ENCODE measurements at places on chromosomes 11 and 22. TPM values are rescaled to one million over a fixed set of nuclear protein-coding genes. Genes with fewer than 3 reads are reported as not detected.

Gene ME3
- 17.3 TPM for total RNA-seq

Gene SERPING1
- 5.4 TPM for total RNA-seq

Gene SYT8
- total RNA-seq: 0.13 TPM

DNA sequence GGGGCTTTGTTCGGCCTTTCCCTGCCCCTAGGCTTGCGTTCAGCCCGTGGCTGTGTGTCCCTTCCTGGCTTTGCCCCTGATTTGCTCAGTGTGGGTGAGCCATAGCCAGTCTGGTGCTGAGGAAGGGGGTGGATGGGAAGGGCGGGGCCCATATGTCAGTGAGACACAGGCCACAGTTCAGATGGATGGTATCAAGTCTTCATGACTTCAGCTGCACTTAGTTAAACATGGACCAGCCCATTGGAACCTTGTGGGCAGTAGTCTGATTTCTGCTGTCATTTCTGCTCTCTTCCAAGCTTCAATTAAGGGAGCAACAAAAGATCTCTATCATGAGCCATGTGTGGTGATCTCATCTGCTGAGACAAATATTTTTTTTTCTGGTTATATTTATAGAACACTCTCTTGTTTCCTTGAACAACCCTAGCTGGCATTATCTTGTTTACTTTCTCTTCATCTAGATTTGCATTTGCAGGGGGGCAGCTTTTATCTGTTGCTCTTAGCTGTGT, 21.6 kb upstream of the PEX26 start:
- peak; percentile 52 for DNase-seq

GRCh38 chr11:128546916-128547315, 40.4 kb downstream of the ETS1 start:
- DNase-seq: no peak

DNA sequence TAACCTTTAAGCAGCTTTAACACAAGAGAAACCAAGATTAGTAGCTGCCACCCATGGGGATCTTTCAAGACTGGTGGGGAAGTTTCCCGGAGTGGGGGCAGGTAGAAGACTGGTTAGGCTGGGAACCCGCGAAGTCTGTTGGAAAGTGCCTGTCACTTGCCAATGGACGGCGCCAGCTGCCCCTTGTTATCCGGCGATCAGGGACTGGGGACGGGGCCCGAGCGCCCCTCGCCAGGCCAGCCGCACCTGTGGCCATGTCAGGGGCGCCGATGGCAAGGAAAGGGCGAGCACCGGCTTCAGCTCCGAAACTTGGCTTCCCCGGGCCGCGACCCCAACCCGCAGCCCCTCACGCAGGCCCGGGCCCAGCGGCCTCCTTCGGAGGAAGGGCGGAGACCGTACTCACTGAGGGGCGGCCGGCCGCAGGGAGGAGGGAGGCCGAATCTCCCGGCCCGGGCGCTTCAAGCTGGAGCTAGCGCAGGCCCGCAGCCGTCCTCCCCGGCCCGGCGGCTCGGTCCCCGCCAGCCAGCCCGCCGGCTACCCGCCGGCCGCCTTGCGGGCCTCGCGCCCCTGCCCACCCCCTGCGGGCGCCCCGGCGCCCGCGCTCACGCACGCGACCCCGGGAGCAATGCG, 539 bp downstream of the EIF4ENIF1 start:
- peak; percentile 23 for DNase-seq

DNA sequence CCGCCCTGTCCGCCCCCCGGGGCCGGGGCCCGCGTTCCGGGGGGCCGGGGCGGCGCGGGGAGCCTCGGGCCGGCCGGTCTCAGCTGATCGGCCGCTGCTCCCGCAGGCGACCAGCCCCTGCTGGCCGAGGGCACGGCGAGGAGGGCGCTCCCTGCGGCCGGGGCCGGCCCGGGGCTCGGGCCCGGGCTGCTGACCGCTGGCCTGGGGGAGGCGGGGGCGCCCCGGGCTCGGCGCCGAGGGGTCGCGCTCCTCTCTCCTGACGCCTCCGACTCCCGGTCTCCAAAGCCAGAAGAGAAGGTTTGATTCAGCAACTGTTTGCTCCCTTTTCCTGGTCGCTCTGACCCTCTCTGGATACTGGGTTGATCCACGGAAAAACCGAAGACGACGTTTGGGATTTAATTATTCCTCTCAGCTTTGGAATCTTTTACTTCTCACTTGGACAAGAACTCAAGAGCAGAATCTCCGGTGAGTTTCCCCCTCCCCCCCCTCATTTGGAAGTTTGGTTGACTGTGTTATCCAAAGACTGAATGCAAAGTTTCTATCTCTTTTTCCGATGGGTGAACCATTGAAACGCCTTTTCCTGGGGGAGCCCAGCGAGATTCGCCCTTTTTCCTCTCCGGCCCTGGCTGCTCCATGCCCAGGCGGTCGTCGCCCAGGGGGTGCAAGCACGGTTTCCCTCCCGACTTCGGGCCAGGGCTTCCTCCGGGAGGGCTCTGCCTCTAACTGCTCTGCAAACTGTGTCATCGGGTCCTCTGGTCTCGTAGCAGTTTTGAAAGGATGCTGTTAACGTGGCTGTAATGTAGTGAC, 725 bp downstream of the KDM2A start:
- DNase-seq: peak; percentile 16

GRCh38 chr11:6655020-6655789, 404 bp downstream of the DCHS1 start:
- DNase-seq: no peak

- DNase-seq: peak; percentile 37
Measured at GRCh38 chr11:406796-407650, 7.8 kb downstream of the SIGIRR start.
